ENCODE measurements at places on chromosomes 12 and 14.
A peak's percentile ranks its signal among the peaks of the same experiment; 100 is the strongest.

- DNase-seq, result no peak
Observed at GRCh38 chr14:52741865-52742264, 11.9 kb downstream of the STYX start.

DNA sequence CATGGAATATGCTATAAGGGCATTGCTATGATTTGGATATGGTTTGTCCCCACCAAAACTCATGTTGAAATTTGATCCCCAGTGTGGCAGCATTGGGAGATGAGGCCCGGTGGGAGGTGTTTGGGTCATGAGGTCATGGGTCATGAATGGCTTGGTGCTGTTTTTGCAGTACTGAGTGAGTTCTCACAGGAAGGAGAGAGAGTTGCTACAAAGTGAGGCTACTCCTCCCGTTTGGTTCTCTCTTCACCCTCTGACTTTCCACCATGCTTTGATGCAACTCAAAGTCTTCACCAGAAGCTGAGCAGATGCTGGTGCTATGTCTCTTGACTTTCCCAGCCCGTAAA is 388.1 kb upstream of the TMPO start:
- no peak for DNase-seq

GRCh38 chr12:82803201-82803600 is 116.5 kb downstream of the TMTC2 start:
- no peak for DNase-seq

GRCh38 chr14:36293824-36294223 is 26.6 kb downstream of the MBIP start:
- no peak for DNase-seq

DNA sequence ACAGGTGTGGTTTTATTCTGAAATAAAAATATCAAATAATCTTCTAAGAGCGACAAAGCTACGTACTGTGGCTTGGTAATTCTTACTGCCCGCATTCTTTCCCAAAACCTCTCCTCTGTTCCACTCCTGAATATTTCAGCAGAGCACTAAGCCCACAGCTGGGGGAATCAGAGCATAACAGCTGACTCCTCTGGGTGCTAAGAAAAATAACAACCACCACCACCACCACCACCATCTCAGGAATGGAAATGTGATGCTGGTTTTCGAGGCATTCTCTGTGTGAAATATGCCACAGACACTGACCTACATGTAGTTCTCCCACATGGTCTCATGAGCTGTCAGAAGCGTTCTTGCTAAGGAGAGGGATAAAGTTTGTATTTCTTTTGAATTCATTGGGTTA is 183.7 kb downstream of the BMP4 start:
- DNase-seq, result no peak

DNA sequence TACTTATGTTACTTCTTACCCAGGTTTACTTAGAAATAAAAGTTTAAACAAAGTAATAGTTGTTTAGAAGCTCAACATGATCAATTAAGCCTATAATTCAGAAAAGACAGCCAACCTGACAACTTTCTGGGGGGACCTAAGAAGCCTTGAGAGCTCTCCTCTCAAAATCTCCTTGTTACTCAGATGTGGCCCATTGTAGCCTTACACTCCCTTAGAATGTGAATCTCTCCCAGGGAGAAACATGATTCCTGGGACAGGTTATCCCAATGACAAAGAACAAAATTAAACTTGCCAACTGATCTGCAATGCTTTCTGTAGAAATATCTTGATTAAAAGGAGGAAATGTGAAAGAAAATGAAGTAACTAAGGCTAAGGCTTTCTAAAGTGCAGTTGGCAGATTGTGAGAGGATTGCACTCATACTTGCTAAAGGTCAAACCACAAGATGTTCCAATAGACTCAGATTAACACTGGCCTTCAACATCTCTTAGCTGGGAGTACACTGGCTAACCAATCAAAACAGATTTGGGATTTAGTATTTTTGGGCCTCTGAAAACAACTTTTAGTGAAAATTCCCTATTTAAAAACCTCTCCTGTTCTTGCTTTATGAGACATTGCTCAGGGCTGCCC is 72.3 kb upstream of the TMX1 start:
- DNase-seq, result no peak

GRCh38 chr12:538731-539539 is 79.2 kb downstream of the B4GALNT3 start:
- DNase-seq, result peak; percentile 62

- no peak for DNase-seq
Observed at GRCh38 chr12:42473130-42473529, 116.4 kb downstream of the PRICKLE1 start.

- DNase-seq, result peak; percentile 96
Observed at GRCh38 chr12:48997719-48998496, 1.3 kb downstream of the DDN start.

- DNase-seq, result no peak
Observed at GRCh38 chr12:116736962-116737773, 701 bp downstream of the SPRING1 start.

GRCh38 chr12:111121840-111122239 is 201.5 kb upstream of the MYL2 start:
- DNase-seq, result no peak

DNA sequence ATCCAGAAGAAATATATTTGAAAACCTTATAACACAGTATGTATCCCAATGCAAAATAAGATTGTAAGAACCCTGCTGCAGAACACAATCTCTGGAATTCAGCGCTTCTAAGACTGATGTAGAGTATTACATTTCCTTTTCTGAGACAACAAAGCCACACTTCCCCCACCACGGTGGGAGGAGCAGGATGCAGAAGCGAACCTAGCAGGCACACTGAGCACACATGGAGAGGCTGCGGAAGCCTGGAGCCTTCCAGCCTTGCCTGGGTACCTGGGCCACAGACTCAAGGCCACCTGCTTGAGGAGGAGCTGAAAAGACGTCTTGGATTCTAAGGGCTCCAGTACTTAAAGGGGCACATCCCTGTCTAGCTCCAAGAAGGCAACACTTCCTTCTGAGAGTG is 46.4 kb downstream of the TCHP start:
- no peak for DNase-seq

DNA sequence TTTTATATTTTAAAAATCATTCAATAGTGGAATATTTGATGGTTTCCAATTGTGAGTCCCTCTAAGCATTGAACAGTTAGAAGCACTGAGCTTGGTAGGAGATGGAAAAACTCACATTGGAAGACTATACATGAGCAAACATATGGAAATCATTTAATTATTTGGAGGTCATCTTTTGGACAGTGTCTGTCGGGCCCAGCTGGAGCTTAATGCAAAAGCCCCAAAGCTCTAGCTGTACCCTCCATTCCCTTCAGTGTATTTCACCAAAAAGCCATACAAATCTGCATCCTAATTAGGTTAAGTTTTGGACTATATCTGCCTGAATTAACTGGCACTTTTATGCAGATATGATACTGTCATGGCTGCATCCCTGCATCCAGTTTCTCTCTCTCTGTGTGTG is 365.7 kb downstream of the FLRT2 start:
- DNase-seq, result no peak

DNA sequence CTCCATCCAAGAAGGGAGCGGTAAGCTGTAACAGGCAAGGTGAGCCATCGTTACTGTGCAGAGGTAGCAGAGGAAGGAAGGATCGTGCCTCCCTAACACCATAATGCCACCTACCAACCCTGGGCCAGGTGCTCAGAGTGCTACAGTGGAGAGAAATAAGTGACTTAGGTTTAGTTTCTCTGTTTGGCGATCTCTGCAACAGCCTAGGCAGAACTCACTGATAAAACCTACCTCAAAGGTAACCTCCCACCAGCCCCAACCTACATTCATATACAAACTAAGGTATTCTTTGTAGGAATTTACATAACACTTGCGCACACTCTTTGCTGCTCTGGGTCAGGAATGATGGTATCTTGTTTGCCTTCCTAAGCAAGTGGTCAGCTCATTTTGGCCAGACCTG is 93.4 kb upstream of the TMEM132D start:
- DNase-seq, result no peak

- DNase-seq, result no peak
Observed at GRCh38 chr14:61558271-61558670, 137.0 kb upstream of the HIF1A start.

DNA sequence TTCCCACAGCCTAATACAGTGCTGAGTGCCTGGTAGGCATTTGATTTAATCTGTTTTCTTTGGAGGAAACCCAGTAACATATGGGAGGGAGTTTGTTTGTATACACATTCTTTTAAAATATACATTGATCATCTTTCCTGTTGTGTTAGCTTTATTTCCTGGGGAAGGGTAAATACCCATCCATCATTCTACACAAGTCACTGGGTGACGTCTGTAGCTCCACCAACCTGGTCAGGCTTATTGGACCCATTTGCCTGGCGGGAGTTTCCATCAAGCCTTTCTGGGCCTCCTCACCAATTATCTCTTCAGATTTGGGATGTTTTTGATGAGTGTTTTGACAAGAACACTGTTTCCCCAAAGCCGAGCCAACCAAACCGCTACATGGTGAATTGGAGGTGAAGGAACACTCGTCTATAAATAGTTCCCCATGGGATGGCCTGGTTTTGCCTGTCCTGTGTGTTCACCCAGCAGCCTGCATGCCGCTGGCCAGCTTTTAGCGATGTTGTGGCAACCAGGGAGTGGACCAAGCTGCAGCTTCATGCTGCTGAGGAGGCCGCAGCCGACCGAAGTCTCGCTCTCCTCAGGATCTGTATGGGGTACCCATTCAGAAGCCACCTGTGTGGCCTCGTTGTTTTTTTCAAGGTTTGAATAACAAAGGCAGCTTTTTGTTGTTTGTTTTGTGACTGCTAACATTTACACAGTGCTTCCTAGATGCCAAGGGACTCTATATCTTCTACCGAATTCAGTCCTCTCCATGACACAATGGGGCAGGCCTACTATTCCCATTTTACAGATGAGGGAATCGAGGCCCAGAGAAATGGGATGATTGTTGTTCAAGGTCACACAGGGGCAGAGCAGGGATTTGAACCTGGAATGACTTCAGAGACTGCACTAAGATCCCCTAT is 22.6 kb downstream of the PLXNC1 start:
- DNase-seq, result no peak

DNA sequence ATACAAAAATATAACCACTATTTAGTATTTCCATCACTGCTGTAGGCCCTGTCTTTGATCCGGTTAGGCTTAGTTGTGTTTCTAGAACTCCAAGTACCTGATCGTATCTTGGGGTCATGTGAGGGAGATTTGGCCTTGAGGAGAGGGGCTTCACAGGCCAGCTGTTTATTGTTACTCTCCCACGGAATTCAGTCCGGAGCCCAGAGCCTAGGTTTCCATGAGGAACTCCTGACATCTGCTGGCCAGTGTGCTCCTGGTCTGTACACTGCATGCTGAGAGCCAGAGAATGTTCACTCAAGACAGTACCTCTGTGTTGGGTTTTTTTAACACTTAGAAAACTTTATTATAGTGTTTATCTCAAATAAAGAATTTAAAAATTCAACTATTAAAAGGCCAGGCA is 341.0 kb upstream of the TMEM132C start:
- no peak for DNase-seq

DNA sequence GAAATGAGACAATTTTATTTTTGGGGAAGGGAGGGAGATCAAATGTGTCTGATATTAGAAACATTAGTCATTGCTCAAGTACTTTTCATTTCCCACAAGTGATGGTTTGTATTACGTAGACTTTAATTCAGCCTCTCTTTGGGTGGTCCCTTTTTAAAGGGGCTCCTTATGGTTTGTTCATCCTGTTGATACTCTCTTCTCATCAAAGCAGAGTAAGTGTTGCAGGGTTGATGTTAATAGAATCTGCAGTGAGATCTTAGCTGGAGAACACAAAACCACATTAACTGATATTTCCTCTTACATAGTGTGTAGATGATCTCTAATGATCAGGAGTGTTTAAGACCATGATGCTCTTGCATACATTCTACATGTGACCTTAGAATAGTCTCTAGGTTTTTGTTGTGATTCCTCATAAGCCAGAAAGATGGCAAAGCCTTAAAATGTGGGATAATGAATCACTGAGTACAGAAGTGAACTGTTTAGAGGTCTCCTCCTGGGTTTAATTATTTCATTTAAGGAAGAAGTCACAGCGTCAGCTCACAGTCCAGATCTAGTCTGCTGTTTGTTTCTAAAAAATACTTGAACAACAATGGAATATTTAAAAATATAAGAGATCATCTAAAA is 87.4 kb upstream of the PTPRR start:
- DNase-seq, result no peak

- DNase-seq, result no peak
Observed at GRCh38 chr12:78483767-78484315, 380.7 kb upstream of the SYT1 start.

GRCh38 chr14:38138473-38139138 is 69.1 kb upstream of the SSTR1 start:
- DNase-seq, result no peak
